ENCODE measurements at places on chromosomes 11 and 22. TPM values are rescaled to one million over a fixed set of nuclear protein-coding genes. Genes with fewer than 3 reads are reported as not detected.

CHADL gene
- total RNA-seq = not detected

HTR3A gene
- not detected for total RNA-seq

ALDH3B1 gene
- total RNA-seq = 128 TPM

RAB6A gene
- 42.5 TPM for total RNA-seq

OR8D2 gene
- not detected for total RNA-seq

POU2AF1 gene
- total RNA-seq = not detected

NPAS4 gene
- total RNA-seq = not detected

RAB1B gene
- 149 TPM for total RNA-seq

PGA5 gene
- not detected for total RNA-seq

CCDC83 gene
- total RNA-seq = not detected

BIRC3 gene
- 48.1 TPM for total RNA-seq

WNT11 gene
- total RNA-seq = 1.5 TPM

FGF3 gene
- not detected for total RNA-seq

FCHSD2 gene
- total RNA-seq = 8.7 TPM

OR10D3 gene
- total RNA-seq = not detected

ACR gene
- total RNA-seq = not detected

CCDC86 gene
- total RNA-seq = 110 TPM

LINC01488 gene
- not detected for total RNA-seq

MAP6 gene
- total RNA-seq = 1.9 TPM

ARHGAP42 gene
- total RNA-seq = 5.5 TPM

POU2F3 gene
- not detected for total RNA-seq

YPEL1 gene
- 0.47 TPM for total RNA-seq

TAF6L gene
- 15.4 TPM for total RNA-seq

HSPB2 gene
- not detected for total RNA-seq

ASCL2 gene
- total RNA-seq = not detected

FGF19 gene
- total RNA-seq = 0.09 TPM

DDTL gene
- total RNA-seq = 1.9 TPM

ALKBH3 gene
- 30.4 TPM for total RNA-seq

ADORA2A gene
- 0.69 TPM for total RNA-seq

SGSM1 gene
- 0.33 TPM for total RNA-seq

CEND1 gene
- total RNA-seq = 2.4 TPM

RGL4 gene
- not detected for total RNA-seq

CDC42BPG gene
- total RNA-seq = 1.7 TPM

MMP3 gene
- total RNA-seq = not detected

SERGEF gene
- total RNA-seq = 16.7 TPM

CASP1 gene
- not detected for total RNA-seq

CRYBB2 gene
- not detected for total RNA-seq

PRAME gene
- 112 TPM for total RNA-seq

SCUBE2 gene
- total RNA-seq = 0.44 TPM

GGTLC2 gene
- total RNA-seq = not detected

CASP5 gene
- total RNA-seq = not detected

KDM4D gene
- total RNA-seq = 0.40 TPM

FIBP gene
- total RNA-seq = 89.5 TPM

TSGA10IP gene
- not detected for total RNA-seq

DDIAS gene
- total RNA-seq = 18.1 TPM

OR52I1 gene
- total RNA-seq = not detected

RTL10 gene
- 4.9 TPM for total RNA-seq

DCDC1 gene
- total RNA-seq = 0.60 TPM

CNGA4 gene
- not detected for total RNA-seq

CASP12 gene
- total RNA-seq = not detected

TNNT3 gene
- total RNA-seq = not detected

CDHR5 gene
- total RNA-seq = 0.04 TPM

PKDREJ gene
- total RNA-seq = not detected

CLDN5 gene
- not detected for total RNA-seq

RASGRP2 gene
- 0.88 TPM for total RNA-seq

PRRG4 gene
- total RNA-seq = 1.2 TPM
